ENCODE measurements at places on chromosomes 13 and 19.

- DNase-seq, result no peak
These were observed 322.0 kb upstream of the MIR17HG start for GRCh38 chr13:91025442-91025841.

- no peak for DNase-seq
These were observed 9.4 kb downstream of the LRP3 start for GRCh38 chr19:33203529-33203928.

DNA sequence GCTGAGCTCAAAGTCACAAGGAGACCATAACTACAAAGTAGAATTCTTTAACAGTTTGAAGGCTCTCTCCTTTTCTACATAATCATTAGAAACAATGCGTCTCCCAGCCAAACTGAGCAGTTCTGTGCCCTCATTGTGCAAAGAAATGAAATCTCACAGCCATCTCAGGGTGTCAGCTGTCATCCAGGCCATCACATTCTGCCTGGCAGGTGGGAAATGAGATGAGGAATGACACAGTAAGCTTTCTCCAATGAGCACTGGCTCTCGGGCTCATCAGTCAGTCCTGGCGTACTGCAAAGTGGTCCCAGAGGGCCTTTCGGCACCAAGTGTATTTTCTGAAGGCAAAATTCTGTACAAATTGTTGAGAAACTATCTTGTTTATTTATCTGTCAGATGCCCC lies 306.5 kb downstream of the KCTD12 start:
- DNase-seq, result no peak

GRCh38 chr19:48502350-48503018 lies 9.2 kb downstream of the LMTK3 start:
- DNase-seq, result no peak

DNA sequence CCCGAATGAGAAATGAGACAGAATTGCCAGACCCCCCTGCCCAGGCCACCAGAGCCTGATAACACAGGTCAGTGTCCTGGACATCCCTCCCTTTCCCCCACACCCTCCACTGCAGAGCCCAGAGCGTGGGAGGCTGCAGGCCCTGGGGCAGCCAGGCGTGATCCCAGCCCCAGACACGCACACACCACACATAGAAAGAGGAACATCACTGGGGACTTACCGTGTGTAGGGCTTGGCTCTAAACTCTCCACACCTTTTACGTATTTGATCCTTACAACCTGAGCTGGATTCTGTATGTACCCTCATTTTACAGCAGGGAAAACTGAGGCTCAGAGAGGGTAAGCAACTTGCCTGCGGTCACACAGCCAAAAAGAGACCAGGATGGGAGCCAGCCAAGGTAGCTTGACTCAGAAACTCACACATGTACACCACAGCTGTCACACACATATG lies 334 bp upstream of the ANGPTL6 start:
- no peak for DNase-seq

DNA sequence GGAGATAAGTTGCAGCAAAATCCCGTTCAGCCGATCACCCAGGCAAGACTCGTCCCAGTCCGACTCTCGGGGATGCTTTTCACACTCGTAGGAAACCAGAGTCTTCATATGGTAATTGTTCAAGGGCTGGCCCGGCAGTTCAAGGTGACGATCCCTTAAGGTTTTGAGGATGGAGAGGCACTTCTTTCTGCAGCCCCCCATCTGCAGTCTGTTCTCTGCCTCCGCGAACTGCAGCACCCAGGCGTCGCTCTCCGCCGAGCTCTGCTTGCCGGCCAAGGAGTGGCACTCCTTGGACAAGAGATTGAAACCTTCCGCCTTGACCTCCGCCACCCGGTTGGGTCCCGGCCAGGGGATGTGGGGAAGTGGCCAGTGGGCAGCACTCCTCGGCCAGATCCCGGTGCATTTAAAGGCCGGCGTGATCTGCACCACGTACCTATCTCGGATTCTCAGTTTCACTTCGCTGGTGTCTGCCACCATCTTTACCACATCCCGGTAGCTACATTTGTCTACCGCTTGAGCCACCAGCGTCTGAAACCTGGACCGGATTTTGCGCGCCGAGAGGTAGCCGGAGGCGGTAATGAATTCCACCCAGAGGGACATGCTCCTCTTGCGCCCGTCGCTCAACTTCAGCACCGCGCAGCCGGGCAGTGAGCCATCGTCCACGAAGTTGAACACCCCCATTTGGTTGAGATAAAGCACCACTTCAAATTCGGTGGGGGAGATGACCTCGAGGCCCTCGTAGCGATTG lies 1.1 kb downstream of the MAB21L1 start:
- no peak for DNase-seq

GRCh38 chr13:48977973-48978372 lies 2.3 kb downstream of the FNDC3A start:
- no peak for DNase-seq

DNA sequence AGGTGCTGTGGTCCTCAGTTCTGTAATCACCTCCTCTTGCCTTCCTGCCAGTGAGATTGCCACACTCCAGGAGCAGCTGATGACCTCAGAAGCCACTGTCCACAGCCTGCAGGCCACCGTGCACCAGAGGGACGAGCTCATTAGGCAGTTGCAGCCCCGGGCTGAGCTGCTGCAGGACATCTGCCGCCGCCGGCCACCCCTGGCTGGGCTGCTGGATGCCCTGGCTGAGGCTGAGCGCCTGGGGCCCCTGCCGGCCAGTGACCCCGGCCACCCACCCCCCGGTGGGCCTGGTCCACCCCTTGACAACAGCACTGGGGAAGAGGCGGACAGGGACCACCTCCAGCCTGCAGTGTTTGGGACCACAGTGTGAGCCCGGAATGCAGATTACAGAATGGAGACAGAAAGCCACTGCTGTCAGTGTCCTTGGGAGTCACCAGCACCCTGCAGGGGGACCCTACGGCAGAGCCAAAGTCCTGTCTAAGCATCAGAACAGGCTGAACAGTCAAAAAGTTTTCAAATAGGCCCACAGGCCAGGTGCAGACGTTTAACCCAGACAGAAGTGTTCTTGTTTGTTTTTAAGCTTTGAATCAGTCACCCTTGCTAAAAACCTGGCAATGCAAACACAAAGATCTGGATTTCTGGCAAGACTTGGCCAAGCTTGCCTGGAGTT lies 4.2 kb downstream of the VMAC start:
- no peak for DNase-seq

GRCh38 chr13:109154966-109155761 lies 525.8 kb downstream of the MYO16 start:
- DNase-seq, result no peak

DNA sequence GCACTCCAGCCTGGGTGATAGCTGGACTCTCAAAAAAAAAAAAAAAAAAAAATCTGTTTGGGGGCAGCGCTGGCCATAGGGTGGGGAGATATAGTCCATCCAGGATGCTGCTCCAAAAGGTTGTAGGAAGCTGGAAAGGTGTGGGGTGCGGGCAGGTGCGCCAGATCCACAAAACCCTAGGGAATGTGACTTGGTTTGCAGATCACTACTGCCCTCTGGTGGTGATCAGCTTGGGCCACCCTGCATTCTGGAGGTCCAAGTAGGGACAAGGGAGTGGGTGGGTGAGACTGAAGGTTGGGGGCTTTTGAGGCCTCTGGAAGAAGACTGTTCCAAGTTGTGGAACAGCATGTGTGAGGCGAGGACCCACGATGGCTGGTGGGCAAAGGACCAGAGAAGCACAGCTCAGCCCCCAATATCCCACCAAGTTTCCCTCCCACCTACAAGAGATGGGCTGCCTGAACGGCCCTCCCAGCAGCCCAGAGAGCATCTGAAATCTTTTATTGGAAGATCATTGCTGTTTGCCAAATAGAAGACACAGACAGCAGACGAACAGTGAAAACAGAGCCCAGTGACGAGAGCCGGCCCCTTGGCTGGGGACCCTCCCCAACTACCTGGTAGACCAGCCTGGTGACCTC lies 10.4 kb upstream of the TYK2 start:
- no peak for DNase-seq

- no peak for DNase-seq
These were observed 27.7 kb downstream of the MAP2K2 start for GRCh38 chr19:4096049-4096892.

DNA sequence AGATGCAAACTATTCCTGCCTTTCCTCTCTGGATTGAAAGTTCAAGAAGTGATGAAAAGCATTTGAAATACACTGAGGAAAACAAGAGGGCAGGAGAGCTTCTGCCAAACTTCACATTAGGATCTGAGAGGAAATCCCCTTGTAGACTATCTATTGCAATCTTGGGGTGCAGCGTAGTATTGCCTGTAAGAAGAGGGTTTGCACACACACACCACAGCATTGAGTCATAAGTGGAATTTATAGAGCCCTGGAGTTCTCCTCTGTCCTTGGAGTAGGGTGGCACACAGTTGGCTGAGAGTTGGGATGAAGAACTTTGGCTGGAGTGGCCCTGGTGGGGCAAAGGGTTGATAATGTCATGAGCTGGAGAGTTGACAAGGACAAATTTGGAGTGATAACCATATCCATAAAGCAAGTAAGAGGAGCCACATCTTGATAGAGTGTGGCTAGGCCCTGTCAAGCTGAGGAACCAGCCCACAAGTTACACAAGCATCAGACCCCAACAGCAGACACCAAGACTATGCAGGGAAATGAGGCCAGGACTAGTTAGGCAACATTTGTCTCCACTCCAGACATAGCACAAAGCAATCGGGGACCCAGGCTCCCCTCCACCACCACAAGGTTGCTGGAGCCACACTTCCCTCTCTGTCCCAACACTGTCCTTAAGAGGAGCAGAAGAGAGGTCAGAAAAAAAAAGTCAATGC lies 520.9 kb downstream of the KLF5 start:
- no peak for DNase-seq

- no peak for DNase-seq
These were observed 26.2 kb downstream of the TMED1 start for GRCh38 chr19:10809651-10810285.

GRCh38 chr13:49395451-49395865 lies 48.4 kb downstream of the CAB39L start:
- no peak for DNase-seq

GRCh38 chr19:30226464-30227011 lies 145.6 kb upstream of the ZNF536 start:
- no peak for DNase-seq

- DNase-seq, result no peak
These were observed 80.8 kb downstream of the PDS5B start for GRCh38 chr13:32666990-32667571.

DNA sequence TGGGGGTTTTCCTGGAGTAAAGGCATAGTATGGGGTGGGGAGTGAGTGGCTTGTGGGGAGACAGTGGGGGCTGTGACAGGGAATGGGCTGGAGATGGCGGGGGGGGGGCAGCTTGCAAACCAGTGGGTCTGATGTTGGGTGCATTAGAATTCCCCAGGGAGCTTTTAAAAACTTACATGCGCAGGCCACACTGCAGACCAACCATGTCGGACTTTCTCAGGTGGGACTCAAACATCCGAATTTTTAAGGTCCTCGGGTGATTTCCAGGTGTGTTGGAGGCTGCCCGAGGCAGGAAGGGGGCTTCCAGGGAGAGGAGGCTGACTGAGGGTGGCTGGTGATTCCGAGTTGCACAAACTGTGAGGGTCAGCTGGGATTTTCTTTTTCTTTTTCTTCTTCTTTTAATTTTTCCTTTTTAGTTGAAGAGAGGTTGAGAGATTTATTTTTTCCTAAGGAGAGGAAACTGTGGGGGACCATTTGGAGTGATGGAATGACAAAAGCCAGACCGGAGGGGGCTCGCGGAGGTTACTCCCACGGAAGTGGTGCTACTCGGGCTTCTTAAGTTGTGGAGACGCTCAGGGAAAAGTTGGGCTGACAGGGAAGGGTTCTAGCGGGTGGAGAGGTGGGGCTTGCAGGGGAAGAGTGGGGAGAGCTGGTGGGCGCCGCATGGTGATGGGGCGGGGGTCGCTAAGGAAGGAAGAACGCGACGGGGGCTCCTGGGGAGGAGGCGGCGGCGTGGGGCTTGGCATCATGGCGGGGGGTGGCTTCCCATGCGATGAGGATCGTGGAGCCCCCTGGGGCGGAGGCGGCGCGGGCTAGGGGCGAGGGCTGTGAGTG lies 997 bp upstream of the CACNG8 start:
- no peak for DNase-seq

GRCh38 chr13:40158218-40158617 lies 502.8 kb downstream of the COG6 start:
- DNase-seq, result no peak

DNA sequence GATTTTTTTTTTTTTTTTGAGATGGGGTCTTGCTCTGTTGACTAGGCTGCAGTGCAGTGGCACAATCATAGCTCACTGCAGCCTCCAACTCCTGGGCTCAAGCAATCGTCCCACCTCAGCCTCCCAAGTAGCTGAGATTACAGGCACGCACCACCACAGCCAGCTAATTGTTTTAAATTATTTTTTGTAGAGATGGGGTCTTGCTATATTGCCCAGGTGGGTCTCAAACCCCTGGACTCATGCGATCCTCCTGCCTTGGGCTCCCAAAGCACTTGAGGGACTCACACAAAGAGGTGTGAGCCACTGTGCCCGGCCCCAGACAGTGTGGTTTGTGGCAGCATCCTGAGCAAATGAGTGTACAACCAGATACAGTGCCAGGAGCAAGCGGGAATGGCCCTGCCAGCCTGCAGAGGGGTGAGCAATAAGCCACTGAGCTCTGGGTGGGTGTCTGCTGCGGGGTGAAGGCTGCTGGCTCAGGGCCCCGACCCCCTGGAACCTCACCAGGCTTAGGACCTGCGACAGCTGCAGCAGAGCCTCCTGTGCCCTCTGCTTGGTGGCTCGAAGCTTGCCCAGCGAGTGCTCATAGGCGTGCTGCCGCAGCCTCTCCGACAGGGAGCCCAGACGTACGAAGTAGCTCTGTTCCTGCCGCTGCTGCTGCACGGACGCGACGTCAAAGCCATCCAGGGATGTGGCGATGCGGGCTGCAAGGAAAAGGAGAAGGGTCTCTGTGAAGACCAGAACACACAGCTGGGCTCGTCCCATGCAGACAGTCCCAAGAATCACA lies 15.9 kb upstream of the TICAM1 start:
- DNase-seq, result no peak

- no peak for DNase-seq
These were observed 4.6 kb upstream of the TSHZ3 start for GRCh38 chr19:31353833-31354232.

GRCh38 chr19:35796645-35797542 lies 15.8 kb downstream of the PRODH2 start:
- no peak for DNase-seq

GRCh38 chr13:104534847-104535246 lies 1468.6 kb upstream of the SLC10A2 start:
- DNase-seq, result no peak

DNA sequence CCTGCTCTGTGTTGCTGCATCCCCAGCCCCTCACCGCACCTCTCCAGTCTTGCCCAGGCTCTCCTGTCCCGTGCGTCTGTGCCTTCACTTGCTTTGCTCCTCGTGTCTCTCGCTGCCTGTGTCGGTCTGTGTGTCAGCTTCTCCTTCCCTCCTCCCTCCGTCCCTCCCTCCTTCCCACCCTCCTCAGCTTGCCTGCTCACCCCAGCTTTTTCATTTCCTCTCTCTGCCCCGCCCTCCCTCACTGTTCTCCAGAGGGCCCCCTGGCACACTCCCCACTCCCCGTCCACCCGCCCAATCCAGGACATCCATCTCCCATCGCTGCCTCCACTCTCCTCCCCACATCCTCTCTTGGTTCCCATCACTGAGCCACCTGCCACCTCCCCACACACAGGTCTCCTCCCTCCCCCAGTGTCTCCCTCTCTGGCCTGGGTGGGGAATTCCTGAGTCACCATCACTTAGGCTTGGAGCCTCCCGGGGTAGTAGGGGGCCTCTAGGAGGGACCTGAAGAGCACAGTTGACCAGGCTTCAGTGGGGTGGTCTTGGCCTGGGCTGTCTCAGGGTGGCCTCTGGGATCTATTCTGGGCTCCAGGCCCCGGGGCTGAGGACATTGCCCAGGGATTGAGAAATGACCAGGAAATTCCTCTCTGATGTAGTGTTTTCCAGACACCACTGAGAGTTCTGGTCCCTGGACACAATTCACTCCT lies at the start of gene PTGIR:
TSS of gene PTGIR (minus strand) at position 132 of the 704 bp plus-strand sequence. CDS start 864 bp downstream, outside the sequence.
- no peak for DNase-seq

Data from stimulated activated CD8-positive, alpha-beta memory T cell treated with anti-CD3 and anti-CD28 coated beads, Interleukin-7, amount 100 ng/mL, for 48 hours (primary cell).